ENCODE measurements at places on chromosomes 12 and 14.

- no peak for DNase-seq
Measured at GRCh38 chr14:61570549-61571290, 124.6 kb upstream of the HIF1A start.

DNA sequence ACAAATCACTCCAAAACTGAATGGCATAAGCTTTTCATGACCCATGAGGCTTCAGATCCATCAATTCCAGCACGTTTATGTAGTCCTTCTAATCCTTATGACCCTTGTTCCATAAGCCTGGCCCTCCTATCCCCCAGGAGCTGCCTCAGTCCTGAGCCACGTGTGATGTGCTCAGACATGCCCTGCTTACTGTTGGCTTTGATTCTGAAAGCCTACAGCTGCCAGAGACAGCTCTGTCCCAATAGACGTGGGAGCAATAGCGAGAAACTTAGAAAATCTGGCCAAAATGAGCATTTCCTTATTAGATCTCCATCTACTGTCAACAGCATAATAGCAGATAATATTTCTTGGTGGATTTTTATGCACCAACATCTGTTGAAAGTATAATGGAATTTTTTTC is 33.2 kb downstream of the DUSP6 start:
- no peak for DNase-seq

DNA sequence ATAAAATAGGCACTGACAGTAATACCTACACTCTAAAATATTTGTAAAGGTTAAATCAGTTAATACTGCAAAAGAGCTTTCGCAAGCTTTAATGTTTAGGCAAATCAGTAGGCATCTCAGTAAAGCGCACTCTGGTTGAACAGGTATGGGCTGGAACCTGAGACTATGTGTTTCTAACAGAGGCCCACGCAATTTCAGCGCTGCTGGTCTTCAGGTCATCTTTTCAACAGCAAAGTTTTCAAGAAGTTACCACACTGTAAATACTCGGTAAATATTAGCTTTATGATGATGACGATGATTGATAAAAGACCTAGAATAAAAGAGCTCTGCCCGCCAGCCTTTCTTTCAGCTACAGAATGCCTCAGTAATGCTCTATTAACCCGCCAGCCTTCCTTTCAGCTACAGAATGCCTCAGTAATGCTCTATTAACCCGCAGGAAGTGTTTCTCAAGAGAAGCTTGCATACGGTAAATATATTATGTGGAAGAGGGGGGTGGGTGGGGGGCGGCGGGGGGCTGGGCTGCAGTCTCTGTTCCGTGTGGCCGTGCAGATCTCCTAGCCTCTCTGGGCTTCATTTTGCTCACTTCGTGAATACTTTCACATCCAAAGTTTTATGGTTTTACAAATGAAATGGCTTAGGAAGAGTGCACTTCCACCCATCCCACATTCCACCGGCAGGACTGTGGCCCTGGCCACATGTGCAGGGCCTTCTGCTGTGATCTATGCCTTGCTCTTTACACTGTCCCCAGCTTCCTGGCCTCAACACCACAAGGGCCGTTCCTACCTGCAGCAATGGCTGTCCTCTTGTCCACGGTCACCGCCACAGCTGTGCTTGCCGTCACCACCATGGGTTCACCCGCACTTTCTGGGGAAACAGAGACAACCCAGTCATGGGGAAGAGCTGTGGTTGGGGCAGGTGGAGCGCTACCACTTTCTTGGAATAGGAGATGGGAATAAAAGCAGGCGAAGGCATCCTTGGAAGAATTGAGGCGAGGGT is 19.9 kb downstream of the LRTM2 start:
- DNase-seq, result no peak

DNA sequence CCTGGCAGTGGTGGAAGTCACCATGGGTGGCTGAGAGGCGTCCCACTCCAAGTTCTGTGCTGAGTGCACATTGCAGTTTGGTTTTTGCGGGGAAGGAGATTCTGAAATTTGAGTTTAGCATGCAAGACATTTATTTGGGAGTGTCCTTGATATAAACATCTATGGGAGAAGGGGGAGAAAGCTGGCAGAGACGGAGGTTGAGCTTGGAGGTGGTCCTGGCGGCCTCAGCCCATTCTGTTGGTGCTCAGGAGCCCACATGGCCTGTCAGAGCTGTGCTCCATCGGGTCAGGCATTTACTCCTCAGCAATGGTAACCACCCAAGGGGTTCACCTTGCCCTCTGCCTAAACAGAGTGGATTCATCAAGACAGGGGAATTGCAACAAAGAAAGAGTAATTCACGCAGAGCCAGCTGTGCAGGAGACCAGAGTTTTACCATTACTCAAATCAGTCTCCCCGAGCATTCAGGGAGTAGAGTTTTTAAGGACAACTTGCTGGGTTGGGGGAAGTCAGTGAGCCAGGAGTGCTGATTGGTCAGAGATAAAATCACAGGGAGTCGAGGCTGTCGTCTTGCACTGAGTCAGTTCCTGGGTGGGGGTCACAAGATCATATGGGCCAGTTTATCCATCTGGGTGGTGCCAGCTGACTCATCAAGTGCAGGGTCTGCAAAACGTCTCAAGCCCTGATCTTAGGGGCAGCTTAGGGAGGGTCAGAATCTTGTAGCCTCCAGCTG is 323.3 kb upstream of the TMEM132C start:
- no peak for DNase-seq

DNA sequence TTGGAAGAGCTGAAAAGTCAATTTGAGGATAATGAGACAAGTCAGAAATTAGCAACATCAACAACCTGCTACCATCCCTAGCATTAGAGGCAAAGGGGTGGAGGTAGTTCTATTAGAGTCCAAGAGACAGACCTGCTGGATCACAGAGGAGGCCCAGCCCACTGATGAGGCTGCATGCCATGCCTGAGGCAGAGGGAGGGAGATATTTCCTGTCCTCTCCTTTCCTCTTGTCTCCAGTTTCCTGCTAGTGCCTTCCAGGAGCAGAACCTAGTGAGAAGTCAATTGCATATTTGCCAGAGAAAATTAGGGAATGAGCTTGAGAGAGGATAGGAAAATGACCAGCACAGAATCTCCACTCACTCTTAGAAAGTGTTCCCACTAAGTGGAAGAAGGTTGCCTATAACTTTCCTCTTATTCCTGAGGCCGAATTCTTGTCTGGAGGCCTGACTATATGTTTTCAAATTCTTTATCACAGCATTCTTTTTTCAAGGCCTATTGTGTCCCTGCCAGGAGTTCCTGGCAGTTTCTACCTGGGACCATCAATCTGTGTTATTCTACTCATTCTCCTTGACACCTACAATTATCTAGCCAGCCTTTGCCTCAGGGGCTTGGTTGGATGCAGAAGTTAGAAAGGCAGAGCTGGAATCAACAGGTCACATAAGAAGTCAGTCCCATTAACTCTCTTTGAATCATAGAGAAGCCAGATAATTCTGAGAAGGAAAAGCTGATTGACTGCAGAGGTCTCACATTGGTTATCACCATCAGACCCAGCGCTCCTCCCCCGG is 121.9 kb downstream of the EMP1 start:
- DNase-seq, result no peak

- no peak for DNase-seq
Measured at GRCh38 chr12:93192878-93193277, 184.8 kb upstream of the NUDT4 start.

DNA sequence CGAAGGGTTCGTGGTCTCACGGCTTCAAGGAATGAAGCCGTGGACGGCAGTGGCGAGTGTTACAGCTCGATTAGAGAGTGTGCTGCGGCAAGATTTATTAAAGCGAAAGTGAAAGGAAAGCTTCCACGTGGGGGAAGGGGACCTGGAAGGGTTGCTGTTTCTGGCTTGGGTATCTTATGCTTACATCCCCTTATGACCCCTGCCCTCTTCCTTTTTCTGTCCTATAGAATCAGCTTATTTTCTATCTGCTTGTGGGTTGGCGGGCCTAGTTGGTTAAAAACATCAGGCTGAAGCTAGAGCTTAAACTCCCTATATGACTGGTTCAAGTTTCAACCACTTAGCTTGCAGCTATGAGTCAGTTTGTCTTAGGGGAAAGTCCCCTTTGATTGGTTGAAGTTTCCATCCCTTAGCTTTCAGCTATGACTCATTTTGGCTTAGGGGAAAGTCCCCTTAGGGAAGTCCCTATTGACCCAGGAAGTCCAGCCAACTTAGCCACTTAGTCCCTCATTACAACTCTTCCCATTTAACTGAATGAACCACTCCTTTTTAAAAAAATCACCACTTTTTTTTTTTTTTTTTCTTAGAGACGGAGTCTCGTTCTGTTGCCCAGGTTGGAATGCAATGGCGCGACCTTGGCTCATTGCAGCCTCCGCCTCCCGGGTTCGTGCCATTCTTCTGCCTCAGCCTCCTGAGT is 1494.7 kb upstream of the TMEM132C start:
- DNase-seq, result no peak

- no peak for DNase-seq
Measured at GRCh38 chr14:73452341-73453186, 5.8 kb downstream of the NUMB start.

GRCh38 chr12:84648425-84648824 is 264.2 kb downstream of the SLC6A15 start:
- DNase-seq, result no peak

GRCh38 chr14:20522332-20522731 is 17.0 kb downstream of the RNASE10 start:
- DNase-seq, result no peak

GRCh38 chr14:36315159-36315853 is 5.1 kb downstream of the MBIP start:
- DNase-seq, result no peak

DNA sequence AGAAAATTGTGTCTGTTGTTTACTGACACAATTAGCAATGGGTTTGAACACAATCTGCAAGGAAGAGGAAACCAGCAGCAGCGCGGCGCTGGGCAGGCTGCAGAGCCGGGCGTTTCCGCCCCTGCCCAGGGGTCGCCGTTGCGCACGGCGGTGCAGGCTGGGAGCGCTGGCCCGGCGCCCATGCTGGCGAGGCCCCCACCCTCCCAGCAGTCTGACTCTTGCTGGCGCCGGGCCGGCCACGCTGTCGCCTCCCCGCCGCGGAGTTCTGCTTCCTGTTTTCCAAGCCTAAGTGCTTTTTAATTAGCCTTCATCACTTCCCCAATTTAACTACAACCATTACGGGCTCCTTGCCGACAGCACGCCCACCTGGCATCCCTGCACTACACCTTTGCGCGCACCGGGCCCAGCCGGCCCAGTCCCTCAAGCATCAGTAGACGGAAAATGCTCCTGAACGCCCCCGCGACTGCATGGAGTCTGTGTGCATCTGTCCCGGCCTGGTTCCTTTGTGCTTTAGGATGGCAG is 212.1 kb downstream of the GXYLT1 start:
- DNase-seq, result no peak

DNA sequence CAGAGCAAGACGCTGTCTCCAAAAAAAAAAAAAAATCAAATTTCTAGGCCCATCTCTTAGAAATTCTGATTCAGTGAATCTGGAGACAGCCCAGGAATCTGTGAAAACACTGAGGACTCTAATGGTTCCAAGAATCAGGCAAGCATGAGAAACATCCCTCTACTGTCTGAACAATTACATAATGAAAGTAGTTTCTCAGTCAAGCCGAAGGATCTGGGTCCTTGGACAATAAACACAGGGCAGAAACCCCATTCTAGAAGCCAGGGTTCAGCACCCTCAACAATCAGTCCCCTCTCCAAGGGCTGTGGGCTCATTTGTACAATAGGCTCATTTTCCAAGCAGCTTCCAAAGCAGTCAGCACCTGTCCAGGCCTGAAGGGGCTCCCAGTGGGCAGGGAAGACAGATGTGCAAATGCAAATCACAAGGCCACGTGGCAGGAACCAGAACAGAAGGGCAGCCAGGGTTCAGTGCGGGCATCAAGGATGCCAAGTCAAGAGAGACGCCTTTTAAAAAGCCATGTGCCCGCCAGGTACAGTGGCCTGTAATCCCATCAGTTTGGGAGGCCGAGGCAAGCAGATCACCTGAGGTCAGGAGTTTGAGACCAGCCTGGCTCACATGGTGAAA is 96.1 kb downstream of the KSR2 start:
- no peak for DNase-seq

DNA sequence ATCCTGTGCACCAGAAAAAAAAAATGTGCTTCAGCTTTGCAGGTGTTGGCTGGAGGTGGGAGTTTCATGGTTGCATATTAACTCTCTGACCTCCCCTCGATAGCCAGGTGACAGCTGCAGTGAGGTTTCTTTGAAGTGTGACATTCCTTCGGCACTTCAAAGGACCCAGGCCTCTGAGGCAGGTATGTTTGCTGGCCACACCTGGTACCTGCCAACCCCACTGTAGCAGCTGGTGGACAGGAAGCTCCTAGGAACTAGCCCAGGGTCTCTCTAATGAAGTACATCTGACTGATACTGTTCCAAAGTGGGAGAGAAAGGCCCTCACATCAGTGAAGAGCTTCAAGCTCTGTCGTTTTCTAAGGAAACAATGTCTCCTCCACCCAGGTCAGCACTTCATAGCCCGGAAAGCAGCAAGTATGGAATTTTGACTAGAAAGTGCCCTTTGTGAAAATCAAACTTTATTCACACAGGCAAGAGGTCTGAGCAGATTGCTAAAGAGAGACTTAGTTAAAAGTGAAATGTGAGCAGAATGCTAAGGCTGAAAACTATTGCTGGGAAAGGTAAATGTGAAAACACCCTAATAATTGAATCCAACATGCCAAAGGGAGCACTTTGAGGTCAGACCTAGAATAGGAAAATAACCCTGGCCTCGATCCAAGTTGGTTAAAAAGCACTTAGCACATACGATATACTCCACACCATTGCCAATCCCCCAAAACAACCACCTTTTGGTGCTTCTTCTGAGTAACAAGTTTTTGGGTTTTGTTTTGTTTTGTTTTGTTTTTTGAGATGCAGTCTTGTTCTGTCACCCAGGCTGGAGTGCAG is 71.3 kb downstream of the PHLDA1 start:
- DNase-seq, result no peak

DNA sequence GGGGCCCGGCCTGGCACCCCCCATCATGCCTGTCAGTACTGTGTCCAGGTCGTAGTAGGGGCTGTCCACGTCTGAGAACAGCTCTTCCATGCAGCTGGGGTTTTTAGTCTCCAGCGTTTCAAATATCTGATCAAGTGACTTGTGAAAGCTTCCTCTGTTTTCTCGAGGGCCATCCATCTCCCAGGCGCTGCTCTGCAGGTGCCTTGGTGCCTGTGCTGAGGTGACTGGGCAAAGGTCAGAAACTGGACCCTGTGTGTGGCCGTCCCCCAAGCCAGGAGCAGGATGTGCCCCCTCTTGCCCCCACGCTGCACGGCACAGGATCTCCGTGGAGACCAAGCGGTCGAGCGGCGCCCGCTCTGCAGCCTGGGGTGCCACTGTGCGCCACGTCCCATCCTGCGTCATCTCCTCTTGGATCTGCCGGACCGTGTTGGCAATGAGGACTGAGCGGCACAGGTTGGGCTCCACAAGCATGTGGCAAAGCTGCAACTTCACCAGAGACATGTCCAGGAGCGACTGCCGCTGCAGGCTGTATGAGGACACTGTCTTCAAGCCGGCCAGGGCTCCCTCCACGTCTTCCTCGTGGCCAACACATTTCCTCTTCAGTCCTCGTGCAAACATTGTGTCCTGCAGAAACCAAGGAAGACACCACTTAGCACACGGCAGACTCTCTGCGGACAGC is 9.4 kb downstream of the CDCA4 start:
- no peak for DNase-seq

- DNase-seq, result no peak
Measured at GRCh38 chr12:42277396-42278127, 39.5 kb upstream of the YAF2 start.

- DNase-seq, result no peak
Measured at GRCh38 chr12:75722714-75723200, 211.3 kb upstream of the KRR1 start.

GRCh38 chr14:21068521-21069387 is 1.4 kb upstream of the ARHGEF40 start:
- DNase-seq, result no peak

All from activated CD8-positive, alpha-beta memory T cell treated with anti-CD3 and anti-CD28 coated beads for 4 hours (primary cell).